ENCODE measurements at places on chromosomes 5 and 9. TPM values are rescaled to one million over a fixed set of nuclear protein-coding genes. Genes with fewer than 3 reads are reported as not detected.

- DNase-seq = peak; percentile 82
Measured at GRCh38 chr9:34929506-34930102, 28.5 kb upstream of the PHF24 start.

- no peak for DNase-seq
Measured at GRCh38 chr9:74576176-74576575, 79.0 kb downstream of the RORB start.

DNA sequence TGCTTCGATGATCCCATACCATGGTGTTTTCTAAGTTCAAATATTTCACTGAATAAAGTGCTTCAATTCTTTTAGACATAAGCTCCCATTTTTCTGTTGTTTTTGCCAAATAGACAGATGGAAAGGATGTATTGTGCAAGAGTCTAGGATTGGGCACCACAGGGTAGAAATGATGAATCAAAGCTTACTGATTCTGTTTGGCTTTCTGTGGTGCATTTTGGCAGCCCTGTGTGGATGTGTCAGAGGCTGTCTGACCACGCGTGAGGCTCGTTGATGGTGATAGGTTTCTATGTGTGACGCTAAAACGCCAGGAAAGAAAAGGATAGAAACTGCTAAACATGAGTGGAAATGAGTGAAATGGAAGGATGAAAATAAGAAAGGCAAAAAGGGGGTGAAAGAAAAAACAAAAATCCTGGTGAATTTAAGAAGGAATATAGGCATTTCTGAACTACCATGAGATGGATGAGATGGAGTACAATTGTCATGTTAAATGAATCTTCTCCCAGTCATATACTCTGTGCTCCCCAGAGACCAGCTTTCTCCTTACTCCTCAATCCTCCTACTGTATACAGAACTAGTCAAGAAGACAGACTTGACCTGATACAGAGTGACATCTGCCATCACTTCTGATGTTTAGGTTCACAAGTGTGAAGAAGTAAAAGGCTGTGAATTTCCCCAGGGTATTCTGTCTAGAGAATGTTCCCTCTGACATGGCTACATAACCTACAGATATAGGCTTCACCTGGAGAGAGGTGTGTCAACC is 54.4 kb downstream of the ANKH start:
- no peak for DNase-seq

DNA sequence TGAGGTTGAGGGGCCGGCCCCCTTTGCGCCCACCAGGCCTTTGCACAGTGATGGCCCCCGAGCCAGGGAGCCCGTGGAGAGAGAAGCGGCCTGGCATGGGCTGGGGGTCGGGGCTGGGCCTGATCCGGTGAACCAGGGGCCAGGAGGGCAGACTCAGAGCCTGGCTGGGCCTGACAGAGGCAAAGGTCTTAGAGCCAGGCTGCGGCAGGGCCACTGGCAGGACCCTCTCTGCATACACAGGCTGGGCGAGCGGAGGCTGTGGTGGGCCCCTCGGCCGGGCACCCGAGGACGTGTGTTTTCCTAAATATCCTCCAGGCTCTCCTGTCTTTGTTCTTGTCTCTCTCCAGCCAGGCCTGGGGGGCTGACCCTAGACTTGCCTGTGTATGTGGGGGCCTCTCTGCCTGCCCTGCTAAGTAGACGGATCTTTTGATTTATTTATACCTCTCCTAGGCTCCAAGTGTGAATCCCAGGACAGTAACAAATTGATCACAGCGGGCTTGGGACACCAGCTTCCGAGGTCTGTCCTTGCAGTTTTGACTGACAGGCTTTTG is 933 bp downstream of the NEK6 start:
- peak; percentile 83 for DNase-seq

DNA sequence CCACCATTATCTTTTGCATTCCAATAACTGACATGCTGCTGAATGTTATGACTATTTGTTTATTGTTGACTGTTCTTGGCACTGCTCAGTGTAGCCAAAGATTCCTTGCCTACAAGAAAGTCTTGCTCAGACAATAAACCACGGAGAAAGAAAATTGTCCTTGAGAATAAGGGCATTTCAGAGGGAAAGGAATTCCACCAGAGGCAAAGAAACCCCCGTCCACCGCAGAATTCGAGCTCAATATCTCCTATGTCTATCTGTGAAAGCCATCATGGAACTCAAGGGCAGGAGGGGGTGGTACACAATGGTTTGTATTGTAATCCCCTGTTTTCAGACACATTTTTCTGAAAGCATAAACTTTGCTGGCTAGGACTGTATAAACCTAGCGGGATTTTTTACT is 70.3 kb upstream of the ADAMTS16 start:
- no peak for DNase-seq

The QRFP gene
- not detected for total RNA-seq

The TLX3 gene
- total RNA-seq = not detected

DNA sequence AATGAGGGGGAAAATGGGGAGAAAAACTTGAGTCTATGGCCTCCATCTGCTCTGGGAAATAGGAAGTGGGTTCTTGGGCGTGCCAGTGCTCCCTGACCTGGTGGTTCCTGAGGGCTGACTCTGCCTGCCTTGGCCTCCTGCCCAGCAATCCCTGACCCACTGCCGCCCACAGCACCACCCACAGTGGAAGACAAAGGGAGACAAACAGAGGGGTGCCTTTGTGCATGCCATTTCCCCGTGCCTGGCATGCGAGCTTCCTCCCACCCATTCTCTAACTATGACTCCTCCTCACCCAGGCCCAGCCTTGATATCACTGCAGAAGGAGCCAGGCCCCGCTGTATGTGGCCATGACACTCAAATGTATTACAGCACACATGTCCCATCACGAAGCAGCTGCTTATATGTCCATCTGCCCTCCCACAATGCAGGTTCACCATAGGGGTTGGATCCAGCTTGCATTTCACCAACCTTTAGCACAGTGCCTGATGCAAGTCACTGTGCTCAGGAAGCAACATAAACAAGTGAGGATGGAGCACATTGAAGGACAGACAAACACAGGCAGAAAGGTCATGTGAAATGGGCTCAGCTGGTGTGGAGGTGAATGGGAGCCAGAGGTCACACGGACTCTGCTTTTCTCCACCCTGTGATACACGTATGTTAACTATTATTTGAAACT is 84.4 kb downstream of the ADRB2 start:
- DNase-seq = peak; percentile 44

DNA sequence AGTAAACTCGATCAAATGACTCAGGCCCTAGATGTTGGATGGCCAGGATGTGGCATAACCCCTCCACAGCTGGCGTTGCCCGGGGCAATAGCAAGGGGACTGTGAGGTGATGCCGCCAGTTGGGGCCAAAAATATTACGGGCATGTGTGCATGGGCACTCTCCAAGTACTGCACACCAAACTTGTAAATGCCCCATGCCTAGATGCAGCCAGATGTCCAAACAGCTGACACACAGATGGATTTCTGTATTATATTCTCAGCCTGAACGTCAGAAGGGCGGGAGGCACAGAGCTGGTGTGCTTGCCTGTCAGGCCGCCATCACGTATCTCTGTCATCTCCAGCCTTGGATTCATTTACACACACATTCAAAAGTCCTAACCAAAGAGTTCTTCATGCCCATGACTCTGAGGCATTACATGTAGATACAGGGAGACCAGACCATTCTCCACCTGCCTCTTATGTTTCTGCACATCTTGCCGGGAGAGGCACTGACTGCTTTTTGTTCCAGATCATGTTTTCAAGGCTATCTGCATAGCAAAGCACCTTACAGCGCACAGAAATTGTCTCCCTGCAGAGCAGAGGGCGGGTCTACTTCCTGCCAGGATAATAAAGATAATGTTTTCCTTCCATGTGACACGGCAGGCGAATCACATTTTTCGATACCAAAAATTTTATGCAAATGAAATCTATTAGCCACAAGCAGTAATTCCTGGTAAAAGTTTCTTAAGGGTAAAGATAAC is 200.9 kb upstream of the ADAMTS16 start:
- no peak for DNase-seq

DNA sequence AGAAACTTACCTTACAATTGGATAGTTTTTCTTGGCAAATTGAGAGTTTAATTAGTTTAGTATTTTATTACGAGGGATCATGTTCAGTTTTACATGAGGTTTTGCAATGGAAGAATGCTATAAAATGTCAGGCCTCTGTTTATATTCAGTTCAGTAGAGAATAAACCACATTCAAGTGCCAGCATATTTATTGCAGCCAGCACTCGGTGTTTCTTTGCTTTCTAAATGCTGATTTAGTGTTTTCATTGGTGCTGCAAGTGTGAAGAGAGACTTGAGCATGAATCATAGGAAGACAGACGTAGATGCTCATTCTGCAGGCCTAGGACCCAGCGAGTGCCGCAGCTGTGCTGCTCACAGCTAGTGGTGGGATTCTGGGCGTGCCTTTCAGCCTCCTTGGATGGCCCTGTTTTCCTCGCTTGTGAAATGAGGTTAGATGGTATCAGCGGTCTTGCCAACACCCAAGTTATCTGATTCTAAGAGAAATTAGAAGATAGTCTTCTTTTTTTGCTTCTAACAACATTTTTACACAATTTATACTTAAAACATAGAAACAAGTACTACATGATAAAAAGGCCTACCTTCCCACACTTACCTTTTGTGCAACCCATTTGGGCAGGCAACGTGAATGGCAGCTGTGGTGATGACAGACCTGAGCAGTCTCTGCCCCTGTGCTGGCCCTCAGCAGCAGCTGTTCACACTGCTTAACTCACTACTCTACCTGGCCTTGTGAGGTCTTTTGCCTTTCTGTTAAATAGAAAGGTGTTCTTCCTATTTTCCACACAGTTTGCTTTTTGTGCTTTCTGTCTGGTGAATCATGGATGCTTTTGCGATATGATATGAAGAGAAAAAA is 26.8 kb upstream of the TNFAIP8 start:
- DNase-seq = no peak

- no peak for DNase-seq
Measured at GRCh38 chr5:95673081-95673480, 9.7 kb downstream of the SPATA9 start.

DNA sequence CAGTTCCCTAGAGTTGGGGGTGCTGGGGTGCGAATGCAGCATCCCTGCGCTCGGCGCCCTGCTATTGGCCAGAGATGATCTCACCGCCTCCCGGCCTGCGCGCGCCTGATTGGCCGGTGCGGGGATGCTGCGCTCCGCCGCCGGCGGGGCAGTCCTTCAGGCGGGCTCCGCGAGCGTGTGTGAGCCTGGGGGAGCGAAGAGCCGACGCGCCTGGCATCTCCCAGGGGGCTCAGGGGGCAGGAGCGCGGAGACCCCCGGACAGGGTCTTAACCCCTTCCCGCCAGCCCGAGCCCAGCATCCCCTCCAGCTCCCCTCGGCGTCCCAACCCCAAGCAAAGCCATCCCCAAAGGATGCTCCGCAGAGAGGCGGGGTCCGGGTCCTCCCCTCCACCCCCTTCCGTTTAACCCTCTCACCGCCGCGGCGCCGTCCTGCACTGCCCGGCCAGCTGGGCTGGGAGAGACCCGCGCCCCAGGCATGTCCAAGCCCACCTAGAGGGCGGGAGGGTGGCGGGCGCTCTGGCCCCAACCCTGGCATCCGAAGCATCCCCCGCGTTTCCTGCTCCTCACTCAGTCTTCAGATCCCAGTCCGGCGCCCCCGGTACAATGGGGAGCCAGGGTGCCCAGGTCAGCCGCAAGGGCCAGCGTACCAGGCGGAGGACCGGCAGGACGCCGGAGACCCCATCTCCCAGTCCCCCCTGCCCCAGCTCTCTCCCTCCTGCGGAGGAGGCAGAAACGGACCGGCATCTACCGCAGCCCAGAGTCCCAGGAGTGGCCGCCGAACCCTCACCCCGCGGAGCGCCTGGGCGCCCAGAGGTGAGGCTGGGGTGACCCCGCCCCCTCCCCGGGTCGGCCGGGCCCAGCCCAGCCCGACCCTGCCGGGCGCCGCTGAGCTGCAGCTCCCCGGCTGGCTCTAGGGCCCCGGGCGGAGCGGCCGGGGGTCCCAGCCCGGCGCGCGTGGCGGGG is 19.3 kb upstream of the TOR2A start:
- DNase-seq = peak; percentile 90

GRCh38 chr5:95817430-95817829 is 5.1 kb downstream of the GLRX start:
- no peak for DNase-seq

The HCN1 gene
- total RNA-seq = 2.4 TPM

The CTXN3 gene
- not detected for total RNA-seq

DNA sequence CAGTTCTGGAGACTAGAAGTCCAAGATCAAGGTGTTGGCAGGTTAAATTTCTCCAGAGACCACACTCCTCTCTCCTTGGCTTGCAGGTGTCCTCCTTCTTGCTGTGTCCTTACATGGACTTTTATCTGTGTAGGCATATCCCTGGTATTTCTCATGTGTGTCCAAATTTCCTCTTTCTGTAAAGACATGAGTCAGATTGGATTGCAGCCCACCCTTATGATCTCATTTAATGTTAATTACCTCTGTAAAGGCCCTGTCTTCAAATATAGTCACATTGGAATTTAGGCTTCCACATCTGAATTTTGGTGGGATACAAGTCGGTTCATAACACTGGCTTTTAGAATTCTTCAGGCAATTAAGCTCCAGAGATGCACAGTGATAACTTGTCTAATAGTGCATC is 322.2 kb upstream of the GRIA1 start:
- DNase-seq = no peak

DNA sequence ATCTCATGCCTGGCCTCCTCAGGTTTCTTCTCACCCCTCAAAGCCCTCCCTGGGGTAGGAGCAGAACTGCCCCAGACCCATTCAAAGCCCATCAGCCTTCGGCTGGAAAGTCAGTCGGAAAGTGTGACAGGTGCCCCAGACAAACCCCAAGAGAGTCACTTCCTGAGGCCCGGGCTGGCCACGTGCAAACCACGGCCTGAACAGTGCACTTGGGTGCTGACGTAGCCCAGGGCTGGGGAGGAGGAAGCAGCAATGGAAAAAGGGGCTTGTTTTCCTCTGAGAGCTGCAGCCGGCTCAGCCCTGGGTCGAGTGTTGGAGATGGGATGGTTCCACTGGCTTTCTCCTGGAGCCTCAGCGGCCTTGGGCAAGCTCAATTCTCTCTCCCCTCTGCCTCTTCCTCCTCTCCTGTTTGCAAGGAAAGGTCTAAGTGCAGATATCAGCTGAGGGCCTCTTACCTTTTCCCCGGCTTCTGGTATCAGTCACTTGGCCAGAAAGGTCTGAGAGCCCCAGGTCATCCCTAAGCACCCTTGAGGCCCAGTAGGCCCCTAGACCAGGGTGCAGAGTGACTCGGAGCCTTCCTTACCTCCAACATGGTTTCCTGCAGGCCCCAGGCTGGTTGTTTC is 5.9 kb upstream of the EGR1 start:
- no peak for DNase-seq

DNA sequence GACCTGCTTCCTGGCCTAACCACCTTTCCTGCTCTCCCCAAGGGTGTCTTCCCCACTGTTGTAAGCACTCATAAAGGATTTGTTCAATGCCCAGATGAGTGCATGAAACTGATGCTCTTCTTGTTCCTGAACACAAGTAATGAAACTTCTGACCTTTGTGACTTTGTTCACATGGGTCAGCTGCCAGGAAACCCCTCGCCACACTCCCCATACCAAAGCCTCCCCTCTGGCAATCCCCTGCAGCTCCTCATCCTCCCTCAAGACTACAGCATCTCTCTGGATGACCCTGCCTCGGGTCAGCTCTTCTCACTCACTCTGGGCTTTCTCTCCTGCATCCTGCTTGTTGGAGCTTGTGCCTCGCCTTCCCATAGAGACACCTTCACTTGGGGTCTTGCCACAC is 72.2 kb upstream of the SPTLC1 start:
- no peak for DNase-seq

The LCP2 gene
- not detected for total RNA-seq

Measured in endodermal cell (in vitro differentiated cells).